Activated CD4-positive, alpha-beta T cell treated with anti-CD3 and anti-CD28 coated beads, Interleukin-2, amount 10 ng/mL, durations not matched to agents 24 days and 14 days (primary cell): ENCODE measurements at places on chromosomes 5 and 9. TPM values are rescaled to one million over a fixed set of nuclear protein-coding genes. Genes with fewer than 3 reads are reported as not detected.

DNA sequence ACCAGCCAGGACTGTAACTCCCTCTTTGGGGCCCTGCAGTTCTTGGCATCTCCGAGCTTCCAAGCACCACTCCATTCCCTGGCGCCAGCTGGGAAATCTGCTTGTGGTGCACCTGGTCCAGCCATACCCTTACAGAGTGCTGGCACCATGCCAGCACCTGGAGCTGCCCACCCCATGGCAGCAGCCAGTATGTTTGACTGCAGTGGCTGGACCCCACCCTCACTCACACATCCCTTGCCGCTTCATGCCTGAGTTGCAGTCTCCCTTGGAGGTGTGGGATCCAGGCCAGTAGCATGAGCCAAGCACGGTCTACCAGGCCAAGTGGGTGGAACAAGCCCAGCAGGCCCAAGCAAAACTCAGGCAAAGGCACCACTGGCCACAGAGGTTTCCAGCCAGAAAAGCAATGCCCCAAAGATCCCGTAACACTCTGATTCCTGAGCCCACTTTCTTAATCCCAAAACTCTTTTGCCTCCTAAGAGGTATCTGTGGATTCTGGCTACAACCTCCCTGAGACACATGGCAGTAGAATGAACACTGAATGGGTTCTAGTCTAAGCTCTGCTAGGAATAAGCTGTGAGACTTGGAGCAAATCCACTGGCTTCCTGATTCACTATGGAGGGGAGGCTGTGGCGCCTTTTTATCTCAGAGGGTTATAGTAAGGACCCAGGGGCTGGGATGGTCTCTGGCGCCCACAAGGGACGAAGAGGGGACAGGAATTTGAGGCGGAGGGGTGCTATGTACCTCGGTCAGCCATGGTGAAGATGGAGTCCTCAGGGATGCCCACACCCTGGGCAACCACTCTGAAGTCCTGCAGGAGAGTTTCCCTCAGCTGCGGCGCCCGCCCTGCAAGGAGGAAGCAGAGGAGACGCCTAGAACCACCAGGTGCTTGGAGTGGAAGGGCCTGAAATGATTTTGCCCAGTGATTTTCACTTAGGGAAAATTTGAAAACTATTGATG lies 5.6 kb downstream of the AMBP start:
- no peak for DNase-seq

GRCh38 chr5:32583582-32584232 lies 1.6 kb upstream of the SUB1 start:
- DNase-seq = peak; percentile 80

DNA sequence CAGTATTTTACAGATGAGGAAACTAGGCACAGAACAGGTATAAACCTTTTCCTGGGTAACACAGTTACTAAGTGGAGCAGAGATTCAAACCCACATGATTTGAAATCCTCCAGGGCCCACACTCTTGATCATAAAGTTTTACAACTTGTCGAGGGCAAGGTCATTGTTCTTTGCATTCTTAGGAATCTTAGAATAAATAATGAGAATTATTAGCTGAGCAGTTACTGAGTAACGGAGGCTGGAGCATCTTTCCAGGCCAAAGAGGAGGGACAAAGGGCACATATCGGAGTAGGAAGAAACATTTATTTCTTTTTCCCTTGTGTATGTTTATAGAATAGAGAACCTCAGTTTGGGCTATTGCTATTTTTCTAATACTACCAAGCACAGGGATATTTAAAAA lies 27.1 kb upstream of the F2R start:
- DNase-seq = no peak

DNA sequence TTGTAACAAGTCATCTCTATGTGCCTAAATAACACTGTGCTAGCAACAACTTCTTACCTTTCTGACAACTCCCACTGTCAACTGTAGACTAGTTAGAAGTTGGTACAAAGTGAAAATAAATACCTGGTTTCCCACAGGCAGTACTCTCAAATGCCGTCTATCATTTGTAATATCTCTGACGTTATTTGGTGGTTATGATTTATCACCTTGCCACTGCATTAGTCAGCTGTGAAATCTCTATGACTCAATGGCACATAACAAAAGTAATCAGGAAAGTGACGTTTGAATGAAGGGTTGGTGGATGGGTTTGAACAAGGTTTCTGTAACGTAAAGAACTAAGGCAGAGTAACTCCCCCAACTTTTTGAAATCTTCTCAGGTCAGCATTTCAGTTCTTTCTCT lies 592.3 kb downstream of the MAT2B start:
- DNase-seq = no peak

GRCh38 chr5:132012371-132013005 lies 1.0 kb upstream of the ACSL6 start:
- peak; percentile 77 for DNase-seq

DNA sequence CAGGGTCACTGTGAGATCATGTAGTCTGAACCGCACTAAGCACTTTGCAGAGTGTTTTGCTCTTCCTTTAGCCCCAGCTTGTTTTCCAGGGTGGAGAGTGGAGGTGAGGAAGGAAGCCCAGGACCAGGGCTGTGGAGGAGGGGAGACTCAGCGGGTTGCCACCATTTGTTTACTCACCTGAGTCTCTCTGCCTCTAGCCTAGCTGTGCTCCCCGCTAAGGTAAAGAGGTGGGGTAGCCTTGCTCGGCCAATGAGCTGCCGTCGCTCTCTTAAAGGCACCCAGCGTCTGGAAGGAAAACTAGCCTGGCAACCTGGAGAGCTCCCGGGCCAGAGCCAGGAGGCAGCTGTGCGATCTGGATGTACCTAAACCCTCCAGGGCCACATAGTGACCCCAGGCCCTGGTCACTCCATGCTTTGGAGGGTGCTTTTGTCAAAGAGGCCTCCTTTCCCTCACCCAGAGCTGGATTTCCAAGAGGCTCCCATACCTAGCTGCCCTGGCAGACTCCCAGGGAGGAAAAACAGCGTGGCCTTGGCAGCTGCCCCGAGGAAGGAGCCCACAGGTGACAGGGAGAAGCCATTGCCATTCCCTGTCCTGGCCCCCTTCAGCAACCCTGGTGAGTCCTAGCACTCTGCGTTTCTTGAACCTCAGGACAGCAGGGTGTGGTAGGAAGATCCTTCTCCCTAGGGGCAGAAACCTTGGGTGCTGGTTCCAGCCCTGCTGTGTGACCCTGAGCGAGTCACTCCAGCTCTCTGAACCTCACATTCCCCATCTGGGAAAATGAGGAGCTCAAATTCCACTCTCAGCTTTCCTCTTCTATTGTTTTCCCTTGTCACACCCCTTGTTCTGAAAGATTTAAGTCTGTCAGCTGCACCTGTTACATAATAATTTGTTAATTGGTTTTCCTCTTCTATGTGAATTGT lies 42.4 kb upstream of the LARP1 start:
- DNase-seq = no peak

DNA sequence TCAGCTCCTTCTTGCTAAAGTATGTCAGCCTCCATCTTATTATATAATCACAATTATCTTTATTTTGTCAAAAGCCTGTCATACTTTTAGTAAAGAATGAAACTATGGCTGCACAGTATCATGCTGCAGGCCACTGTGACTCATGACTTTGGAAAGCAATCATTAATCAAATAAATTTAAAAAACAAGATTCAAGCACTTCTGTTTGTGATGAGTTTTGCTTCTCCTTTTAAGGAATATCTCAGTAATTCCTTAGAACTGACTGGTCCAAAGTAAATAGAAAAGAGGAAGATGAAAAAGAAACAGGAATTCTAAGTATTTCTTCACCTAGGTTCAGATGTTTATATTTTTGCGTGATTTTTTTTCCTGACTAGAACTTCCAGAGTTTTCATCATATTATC lies 83.1 kb downstream of the EDIL3 start:
- DNase-seq = no peak

GRCh38 chr5:172768573-172769341 lies 2.2 kb downstream of the DUSP1 start:
- DNase-seq = peak; percentile 78

DNA sequence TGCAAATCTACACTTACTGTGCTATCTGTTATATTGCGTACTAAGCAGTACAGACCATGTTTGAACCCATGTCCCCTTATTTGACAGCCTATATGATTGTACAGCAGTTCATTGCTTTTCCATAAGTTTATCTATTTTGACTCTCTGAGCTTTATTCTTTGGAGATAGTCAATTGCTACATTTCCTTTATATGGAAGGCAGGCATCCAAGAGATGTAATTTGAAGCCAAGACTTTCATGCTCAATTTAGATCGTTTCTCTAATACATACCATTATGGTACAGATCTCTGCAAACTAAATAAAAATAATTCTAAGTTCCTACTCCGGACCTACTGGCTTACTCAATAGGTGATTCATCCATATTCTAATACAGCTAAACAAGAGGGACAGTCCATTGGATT lies 424.8 kb downstream of the TMEM38B start:
- DNase-seq = no peak

DNA sequence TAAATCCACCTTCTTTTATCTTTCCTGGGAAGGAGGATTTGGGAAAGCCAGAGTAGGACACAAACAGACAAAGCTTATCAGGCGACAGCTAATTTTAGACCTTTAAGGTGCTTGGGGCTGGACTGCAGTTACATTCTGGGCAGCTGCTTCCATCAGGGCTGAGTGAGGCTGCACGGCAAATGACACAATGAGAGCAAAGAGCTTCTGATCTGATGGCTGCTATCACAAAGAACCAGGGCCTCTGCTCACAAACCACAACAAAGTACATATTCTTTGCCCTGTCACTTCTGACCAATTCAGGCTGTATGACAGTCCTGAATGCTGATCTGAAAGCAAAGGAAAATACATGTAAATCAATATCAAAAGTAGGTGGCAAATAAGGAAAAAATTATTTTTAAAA lies 93.1 kb downstream of the MRPS27 start:
- DNase-seq = no peak

GRCh38 chr9:14349447-14350348 lies 35.8 kb upstream of the NFIB start:
- no peak for DNase-seq

- no peak for DNase-seq
These were observed 368.1 kb upstream of the CTNND2 start for GRCh38 chr5:12272389-12272788.

DNA sequence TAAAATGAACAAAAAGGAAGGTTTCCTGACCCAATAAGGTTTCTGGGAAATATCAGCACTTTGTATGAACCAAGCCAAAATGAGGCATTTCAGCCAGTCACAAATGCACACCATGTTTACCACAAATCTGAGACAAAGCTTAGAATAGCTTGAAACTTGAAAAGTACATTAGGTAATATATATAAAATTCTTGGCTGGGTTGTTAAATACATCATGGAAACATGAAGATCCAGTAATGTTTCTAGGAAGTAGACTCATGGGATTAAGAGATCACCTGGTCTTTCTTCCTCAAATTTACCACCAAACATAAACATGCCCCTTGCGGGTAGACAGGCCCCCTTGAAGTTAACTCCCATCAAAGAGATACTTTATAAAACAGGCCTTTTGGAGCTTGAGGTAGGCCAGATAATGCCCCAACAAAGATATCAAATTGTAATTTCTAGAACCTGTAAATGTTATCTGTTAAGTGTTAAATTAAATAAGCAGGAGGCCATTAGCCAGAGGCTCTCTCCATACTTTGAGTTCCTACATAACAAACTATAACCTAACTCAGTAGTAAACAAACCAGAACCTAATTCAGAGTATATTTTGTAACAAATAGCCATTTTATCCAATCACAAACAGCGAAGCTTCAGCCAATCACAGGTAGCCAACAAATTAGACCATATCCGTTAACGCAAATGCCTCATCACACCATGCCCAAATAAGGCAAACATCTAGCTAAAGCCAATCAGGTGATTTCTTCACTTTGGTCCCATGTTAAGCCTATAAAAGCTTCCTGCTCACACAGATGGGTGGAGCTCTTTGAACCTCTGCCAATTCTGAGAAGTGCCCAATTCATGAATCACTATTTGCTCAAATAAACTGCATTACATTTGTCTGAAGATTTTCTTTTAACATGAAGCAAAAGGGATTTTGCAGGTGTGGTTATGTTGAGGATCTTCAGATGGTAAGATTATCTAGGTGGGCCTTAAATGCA lies 127.9 kb upstream of the TARS1 start:
- no peak for DNase-seq

- peak; percentile 73 for DNase-seq
These were observed 125.1 kb downstream of the PDE4D start for GRCh38 chr5:59768152-59769040.

- no peak for DNase-seq
These were observed 73.0 kb downstream of the ZNF366 start for GRCh38 chr5:72434056-72434780.

DNA sequence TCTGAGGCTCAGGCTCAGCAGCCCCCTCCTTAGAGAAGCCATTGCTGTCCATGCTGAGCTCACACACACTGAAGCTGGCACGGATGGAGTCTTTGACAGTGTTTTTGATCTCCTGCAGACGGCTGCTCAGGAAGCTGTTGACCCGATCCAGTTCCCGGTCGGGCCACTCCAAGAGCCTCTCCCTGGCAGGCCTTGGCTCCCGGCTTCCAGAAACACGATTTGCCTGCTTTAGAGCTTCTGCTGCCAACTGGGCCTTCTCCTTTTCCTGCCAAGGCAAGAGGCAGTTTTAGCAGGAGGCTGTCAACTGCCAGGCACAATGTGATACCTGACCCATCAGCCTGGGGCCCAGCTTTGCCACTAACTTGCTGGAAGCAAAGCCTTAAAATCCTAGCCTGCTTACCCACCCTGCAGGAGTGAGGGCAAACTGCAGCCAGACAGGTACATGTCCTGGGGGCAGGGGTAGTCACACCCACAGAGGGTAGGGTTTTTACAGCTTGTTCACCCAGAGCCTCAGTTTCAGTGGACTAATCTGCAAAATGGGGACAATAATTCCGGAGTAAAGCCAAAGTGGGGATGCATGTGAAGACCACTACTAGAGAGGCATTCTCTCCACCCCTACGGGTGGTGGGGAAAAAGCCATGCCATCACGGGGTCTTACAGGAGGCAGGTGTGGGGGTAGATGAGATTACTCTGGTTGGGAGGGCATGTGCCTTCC lies 8.3 kb upstream of the DDX41 start:
- DNase-seq = no peak

GRCh38 chr9:127783111-127784008 lies 2.5 kb upstream of the CDK9 start:
- DNase-seq = peak; percentile 93

GRCh38 chr9:14415947-14416346 lies 102.0 kb upstream of the NFIB start:
- DNase-seq = no peak

DNA sequence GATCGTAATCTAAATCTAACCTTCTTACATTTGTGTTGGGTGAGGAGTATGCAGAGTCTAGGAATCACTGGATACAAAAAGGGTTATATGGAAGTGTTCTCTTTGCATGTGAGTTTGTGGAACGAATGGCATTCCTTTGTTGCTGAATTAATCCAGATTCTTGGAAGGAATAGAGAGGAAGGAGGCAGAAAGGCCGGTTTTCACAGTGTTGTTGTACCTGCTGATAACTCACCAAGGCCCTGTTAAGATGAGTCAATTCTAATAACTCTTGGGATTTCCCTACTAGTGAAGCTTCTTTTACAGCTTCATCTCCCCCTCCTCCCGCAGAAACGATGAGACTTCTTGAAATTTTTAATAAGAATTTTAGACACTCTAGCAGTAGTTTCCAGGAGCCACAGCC lies 84.0 kb downstream of the ZSWIM6 start:
- DNase-seq = no peak

NTNG2 gene
- 1.6 and 1.7 TPM in 2 replicates for total RNA-seq

TIFAB gene
- not detected in 2 replicates for total RNA-seq

ERAP2 gene
- 48.9 and 51.3 TPM in 2 replicates for total RNA-seq

IFNK gene
- total RNA-seq = not detected in 2 replicates

FOXD1 gene
- 0.09 and 0.14 TPM in 2 replicates for total RNA-seq

MEIKIN gene
- not detected in 2 replicates for total RNA-seq
